Bronchus fibroblast of lung (primary cell): ENCODE measurements at places on chromosomes 13 and 19. TPM values are rescaled to one million over a fixed set of nuclear protein-coding genes. Genes with fewer than 3 reads are reported as not detected.

Gene KLK14
- total RNA-seq, result not detected in 2 replicates

Gene ADM5
- 0.67 and 0.74 TPM in 2 replicates for total RNA-seq

Gene ZNF653
- total RNA-seq, result 4.5 and 5.0 TPM in 2 replicates

Gene PNMA8A
- 3.7 and 3.9 TPM in 2 replicates for total RNA-seq

Gene PVR
- total RNA-seq, result 95.4 and 101 TPM in 2 replicates

Gene PLIN5
- total RNA-seq, result not detected in 2 replicates

Gene ZIC2
- total RNA-seq, result not detected in 2 replicates

Gene ZSCAN4
- not detected in 2 replicates for total RNA-seq

Gene ZNF415
- 1.8 and 2.7 TPM in 2 replicates for total RNA-seq

Gene CEACAM21
- total RNA-seq, result not detected in 2 replicates

Gene S1PR5
- not detected in 2 replicates for total RNA-seq

Gene SYT3
- total RNA-seq, result 0.15 TPM in 1 of 2 replicates, not detected in the other

Gene SLITRK5
- 4.2 and 4.9 TPM in 2 replicates for total RNA-seq

Gene ZNF324B
- 5.5 and 6.2 TPM in 2 replicates for total RNA-seq

Gene C5AR1
- total RNA-seq, result 0.15 and 0.17 TPM in 2 replicates

Gene UTP14C
- total RNA-seq, result 5.8 and 8.1 TPM in 2 replicates

Gene CEACAM3
- not detected in 2 replicates for total RNA-seq

Gene IL12RB1
- not detected in 2 replicates for total RNA-seq

Gene PRR20E
- total RNA-seq, result not detected in 2 replicates

Gene EPS8L1
- 4.9 and 5.9 TPM in 2 replicates for total RNA-seq

Gene ZNF460
- total RNA-seq, result 10.3 and 13.4 TPM in 2 replicates

Gene SIGLEC8
- not detected in 2 replicates for total RNA-seq

Gene GJA3
- 0.30 and 0.34 TPM in 2 replicates for total RNA-seq

Gene ZNF527
- 1.5 and 2.5 TPM in 2 replicates for total RNA-seq

Gene LHB
- 0.45 TPM in 1 of 2 replicates, not detected in the other for total RNA-seq

Gene DENND1C
- total RNA-seq, result not detected in 2 replicates

Gene MYO16
- total RNA-seq, result 0.15 and 0.17 TPM in 2 replicates

Gene CACNA1A
- 0.15 and 0.17 TPM in 2 replicates for total RNA-seq

Gene SLC7A10
- not detected in 2 replicates for total RNA-seq

Gene SPACA4
- total RNA-seq, result not detected in 2 replicates

Gene FGF9
- not detected in 2 replicates for total RNA-seq

Gene TSSK6
- 0.84 and 1.2 TPM in 2 replicates for total RNA-seq

Gene TMPRSS9
- not detected in 2 replicates for total RNA-seq

Gene LRG1
- total RNA-seq, result not detected in 2 replicates

Gene GPC6
- total RNA-seq, result 11.1 and 15.8 TPM in 2 replicates

Gene ZNF709
- total RNA-seq, result 1.2 and 1.8 TPM in 2 replicates

Gene KCNN1
- total RNA-seq, result 0.15 and 0.34 TPM in 2 replicates

Gene ERICH4
- total RNA-seq, result not detected in 2 replicates

Gene TNFRSF19
- 26.9 and 34.5 TPM in 2 replicates for total RNA-seq

Gene ZNF835
- total RNA-seq, result under 0.01 and 0.89 TPM in 2 replicates

Gene FPR3
- not detected in 2 replicates for total RNA-seq

Gene ANO8
- total RNA-seq, result 5.2 and 5.5 TPM in 2 replicates

Gene PALM
- 9.2 and 10.1 TPM in 2 replicates for total RNA-seq

Gene ASPDH
- not detected in 2 replicates for total RNA-seq

Gene RB1
- total RNA-seq, result 13.1 and 15.1 TPM in 2 replicates

Gene ATP8A2
- total RNA-seq, result 0.45 and 0.50 TPM in 2 replicates

Gene ZNF627
- 11.1 and 12.2 TPM in 2 replicates for total RNA-seq

Gene FXYD1
- 0.50 and 1.8 TPM in 2 replicates for total RNA-seq

Gene C1QTNF9B
- total RNA-seq, result 0.74 TPM in 1 of 2 replicates, not detected in the other

Gene ACER1
- total RNA-seq, result 0.15 TPM in 1 of 2 replicates, not detected in the other

Gene ITGBL1
- 22.1 and 24.9 TPM in 2 replicates for total RNA-seq

Gene RNF113B
- not detected in 2 replicates for total RNA-seq

Gene PGLYRP2
- total RNA-seq, result not detected in 2 replicates

Gene CRLF1
- 0.74 and 1.3 TPM in 2 replicates for total RNA-seq

Gene PLK5
- total RNA-seq, result not detected in 2 replicates
